ENCODE measurements at places on chromosomes 3 and 15.

GRCh38 chr3:97778152-97778551 lies 13.6 kb downstream of the ARL6 start:
- no peak for DNase-seq

GRCh38 chr15:98649472-98650416 lies 1.4 kb downstream of the IGF1R start:
- no peak for DNase-seq

DNA sequence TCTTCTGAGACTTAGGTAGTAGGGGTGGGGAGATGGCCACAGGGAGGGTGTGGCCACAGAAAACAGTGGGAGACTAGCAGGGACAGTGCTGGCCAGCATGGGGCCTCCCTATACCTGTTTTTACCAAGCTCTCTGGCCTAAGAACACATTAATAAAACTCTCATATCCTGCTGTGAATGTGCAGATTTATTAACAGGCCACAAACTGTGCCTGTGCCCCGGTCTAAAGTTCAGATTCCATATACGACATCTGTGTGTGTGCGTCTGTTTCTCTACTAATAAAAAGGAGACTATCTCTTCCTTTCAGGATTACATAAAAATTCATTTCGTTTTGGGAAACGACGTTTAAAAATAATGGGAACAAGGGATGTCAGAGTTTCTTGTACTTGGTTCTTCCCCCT lies 92.8 kb upstream of the ADAMTS17 start:
- DNase-seq: no peak

DNA sequence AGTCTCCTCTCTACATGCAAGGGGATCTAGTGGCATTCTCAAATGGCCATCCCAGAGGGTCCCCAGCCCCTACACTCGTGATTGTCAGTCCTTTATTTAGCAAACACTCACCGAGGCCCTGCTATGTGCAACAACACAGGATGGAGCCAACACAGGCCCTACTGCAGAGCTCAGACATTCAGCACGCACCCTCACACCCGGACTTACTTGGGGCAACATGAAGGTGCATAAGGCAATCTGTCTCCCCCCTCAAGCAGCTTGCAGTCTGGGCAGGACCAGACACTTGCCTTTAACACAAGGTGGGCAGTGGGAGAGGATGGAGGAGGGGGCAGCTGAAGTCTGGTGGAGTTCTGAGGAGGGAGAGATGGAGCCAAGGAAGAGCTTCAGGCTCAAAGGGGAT lies 258.4 kb downstream of the XXYLT1 start:
- no peak for DNase-seq
